ENCODE measurements at places on chromosomes 2 and 18. TPM values are rescaled to one million over a fixed set of nuclear protein-coding genes. Genes with fewer than 3 reads are reported as not detected.

- no peak for DNase-seq
These were observed 32.7 kb downstream of the NEMP2 start for GRCh38 chr2:190501702-190502407.

GRCh38 chr18:34847408-34847807 is 137.3 kb downstream of the DTNA start:
- DNase-seq = no peak

DNA sequence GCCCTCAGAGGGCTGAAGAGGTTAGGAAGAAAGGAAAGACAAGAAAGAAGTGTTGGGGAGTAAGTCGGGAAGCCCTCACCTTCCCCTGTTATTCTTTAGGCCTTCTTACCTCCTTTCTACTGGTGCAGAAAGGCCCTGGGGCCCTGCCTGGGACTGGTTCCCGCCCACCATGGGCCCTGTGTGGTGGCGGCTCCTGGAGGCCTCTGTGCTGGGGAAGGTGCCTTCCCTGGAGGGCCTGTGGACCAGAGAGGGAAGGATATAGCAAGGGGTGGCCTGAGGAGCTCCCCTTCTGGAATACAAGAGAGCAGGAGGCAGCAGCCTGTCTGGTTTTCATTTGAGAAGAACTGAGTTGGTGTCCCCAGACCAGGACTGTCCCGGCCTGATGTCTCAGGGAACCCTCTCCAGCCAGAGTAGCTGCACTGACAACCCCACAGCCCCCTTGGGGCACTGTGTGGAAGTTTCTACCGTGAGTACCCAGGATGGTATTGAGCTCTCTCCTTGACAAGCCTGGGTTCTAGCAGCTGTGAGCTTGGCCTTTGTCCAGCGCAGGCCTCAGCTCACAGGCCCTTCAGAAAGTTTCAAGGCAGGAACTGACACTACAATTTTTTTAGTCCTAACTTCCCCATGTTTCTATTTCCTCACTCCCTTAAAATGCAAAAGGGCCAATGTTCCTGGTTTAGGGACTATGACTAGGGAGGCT is 47.1 kb downstream of the EFR3B start:
- no peak for DNase-seq

GRCh38 chr2:3493615-3494007 is 25.7 kb downstream of the ADI1 start:
- DNase-seq = no peak

- DNase-seq = no peak
These were observed 48.0 kb downstream of the ARHGAP15 start for GRCh38 chr2:143177096-143177786.

DNA sequence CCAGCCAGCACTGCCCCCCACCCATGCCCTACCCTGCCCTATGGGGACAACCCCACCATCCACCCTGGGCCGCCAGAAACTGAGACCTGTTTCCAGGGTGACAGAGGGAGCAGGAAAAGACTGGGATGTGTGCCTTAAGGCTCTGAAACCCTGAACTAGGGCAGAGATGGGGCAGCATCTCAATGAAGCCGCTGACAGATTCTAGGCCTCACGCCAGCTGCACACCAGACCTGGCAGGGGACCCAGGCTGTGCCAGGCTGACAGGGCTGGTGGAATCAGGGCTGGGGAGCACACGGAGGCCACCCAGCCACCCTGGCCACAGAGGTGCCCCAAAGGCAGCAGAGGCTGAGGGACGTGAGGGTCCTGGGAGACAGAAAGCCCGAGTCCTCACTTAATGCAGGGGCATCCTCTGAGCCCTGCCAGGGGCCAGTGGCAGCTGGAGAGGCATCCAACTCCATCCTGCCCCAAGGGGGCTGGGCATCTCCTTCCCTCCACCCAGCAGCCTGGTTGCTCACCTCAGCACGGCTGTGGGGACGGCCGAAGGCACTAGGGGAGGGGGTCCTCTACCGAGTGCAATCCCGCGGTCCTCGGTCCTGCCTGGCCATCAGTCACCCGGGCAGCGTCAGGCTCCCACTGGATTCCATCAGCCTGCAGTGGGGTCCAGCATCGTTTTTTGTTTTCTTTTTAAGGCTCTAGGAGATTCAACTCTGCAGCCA is 169.2 kb downstream of the ZFP36L2 start:
- peak; percentile 78 for DNase-seq

DNA sequence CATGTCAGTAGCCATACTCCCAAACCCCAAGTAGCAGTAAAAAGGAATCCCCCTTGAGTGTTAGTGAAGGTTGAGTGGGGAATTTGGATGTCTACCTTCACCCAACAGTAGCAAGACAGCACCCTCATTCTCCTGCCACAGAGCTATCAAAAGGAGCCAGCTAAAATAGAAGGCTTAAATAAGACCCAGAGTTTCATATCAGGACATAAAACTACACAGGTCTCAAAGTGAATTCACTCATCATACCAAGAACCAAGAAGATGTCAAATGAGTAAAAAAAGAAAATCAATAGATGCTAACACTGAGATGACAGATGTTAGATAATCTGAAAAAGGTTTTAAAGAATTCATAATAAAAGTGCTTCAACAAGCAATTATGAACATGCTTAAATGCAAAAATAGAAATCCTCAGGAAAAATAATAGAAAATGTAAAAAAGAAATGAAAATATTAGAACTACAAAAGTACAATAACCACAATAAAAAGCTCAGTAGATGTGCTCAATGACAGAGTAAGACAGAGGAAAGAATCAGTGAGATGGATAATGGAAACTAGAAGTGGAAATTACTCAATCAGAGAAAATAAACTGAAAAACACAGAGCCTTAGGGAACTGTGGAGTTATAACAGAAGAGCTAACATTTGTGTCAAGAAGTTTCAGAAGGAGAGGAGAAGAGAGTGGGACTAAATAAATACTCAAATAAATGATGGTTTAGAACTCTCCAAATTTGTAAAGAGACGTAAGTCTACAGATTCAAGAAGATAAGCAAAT is 90.5 kb downstream of the EDAR start:
- no peak for DNase-seq

DNA sequence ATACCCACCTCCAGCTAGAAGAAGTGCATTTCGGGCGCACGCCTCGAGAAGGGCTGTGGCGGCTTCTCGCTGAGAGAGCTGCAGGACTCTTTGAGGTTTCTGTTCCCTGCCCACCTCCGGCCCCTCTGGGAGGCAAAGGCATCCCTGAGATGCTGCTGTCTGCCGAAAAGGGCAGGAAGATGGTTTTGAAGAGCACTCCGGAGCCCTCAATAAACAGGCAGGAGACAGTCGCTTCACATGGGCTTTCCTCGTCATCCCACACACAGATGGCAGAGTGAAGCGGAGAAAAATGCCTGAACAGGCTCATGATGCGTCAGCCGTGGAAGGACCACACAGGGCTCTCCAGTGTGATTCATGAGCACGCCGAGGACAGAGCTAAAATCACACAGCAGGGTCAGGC is 25.4 kb upstream of the GLI2 start:
- no peak for DNase-seq

- DNase-seq = no peak
These were observed 253.7 kb downstream of the DYM start for GRCh38 chr18:49206717-49207116.

DNA sequence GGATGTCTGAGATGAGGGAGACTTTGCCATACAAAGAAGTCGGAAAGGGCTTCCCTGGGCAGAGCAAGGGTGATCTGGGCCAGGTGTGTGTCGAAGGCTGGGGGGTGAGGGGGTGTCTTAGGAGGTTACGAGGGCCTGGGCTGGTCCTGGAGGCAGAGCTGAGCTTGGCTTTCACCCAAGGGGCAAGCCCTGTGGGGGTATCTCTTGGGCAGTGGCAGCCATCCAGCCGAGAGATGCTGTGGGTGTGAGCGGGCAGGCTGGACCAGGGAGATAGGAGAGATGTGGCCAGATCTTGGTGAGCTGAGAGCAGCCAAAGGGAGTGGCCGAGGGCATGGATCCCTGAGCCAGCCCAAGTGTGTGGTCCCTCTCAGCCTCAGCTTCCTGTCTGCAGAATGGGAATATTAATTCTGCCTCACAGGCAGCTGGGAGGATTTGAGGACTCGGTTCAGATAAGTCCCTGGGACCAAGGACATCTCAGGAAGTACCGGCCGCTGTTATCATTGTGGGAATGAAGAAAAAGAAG is 33.0 kb downstream of the MAL start:
- DNase-seq = peak; percentile 64

GRCh38 chr2:111116011-111116746 is 4.5 kb upstream of the BCL2L11 start:
- no peak for DNase-seq

The ZSCAN30 gene
- 9.5 TPM for total RNA-seq

- no peak for DNase-seq
These were observed 52.7 kb upstream of the NPAS2 start for GRCh38 chr2:100767224-100767653.

DNA sequence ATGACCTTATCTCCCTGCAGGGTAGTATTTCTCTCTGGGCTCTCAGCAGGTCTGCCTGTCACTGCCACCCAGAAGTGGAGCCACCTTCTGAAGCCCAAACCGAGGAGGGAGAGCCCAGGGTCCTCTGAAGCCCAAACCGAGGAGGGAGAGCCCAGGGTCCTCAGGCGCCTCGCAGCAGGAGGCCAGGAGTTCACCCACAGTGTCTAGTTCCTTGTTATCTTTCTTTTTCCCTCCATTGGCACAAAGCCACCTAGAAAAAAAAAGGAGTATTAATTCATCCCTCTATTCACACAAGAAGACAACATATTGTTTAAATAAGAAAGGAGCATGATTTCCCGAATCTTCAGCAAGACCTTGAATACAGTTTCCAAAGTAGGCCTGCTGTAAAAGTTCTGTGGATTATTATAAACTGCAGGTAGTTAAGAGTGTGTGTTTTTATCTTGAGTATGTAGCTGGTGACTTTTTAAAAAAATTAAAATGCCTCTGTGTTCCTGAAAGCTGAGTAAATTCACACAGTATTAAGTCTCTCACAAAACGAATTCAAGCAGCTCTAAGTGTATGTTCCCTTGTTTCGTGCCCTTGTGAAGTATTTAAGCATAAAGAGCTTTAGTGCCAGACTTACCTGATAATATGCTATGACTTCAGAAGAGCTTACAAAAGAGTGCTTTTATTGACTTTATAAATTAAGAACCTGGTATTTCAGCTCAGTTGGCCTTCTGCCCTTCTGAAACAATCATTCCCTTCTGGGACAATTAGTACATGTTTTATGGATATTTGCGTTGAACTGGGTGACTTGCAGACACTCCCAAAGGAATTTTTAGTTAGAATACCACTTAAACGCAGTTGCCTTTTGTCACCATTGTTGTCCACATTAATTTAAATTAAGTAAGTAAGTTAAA is 11.7 kb upstream of the GRHL1 start:
- DNase-seq = no peak

GRCh38 chr2:126921066-126921465 is 22.4 kb downstream of the TEX51 start:
- DNase-seq = no peak

DNA sequence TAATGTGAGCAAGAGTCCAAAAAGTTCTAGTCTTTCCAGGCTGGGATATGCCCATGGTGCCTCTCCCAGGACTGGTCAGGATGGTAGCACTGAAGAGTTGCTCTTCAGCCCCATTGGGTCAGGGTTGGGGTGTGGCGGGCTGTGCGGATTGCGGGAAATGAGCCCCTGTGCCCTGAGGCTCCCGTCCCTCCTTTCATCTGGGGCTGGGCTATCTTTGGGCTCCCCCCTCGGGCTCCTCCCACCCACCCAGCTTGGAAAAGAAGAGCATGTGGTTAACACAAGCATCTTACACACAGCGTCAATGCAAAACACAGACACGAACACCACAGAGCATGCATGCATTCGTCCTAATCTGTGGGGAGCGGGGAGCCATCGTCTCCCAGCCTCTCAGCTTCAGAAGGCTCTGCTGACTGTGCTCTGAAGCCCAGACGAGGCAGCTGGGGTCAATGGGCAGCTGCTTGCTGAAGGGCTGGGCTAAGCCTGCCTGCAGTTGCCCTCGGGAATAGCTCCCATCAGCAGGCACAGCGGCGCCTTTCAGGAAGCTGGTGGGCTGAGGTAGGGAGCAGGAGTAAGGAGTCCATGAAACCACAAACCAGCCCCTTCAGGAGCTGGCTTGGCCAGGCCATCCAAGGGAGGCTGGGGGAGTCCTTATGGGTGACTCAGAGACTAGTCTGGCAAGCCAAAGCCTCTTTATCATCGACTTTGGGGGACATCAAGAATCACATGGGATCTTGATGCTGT is 112.9 kb downstream of the CLIP4 start:
- DNase-seq = peak; percentile 63

The ASXL3 gene
- 3.2 TPM for total RNA-seq

GRCh38 chr2:135783439-135783838 is 41.8 kb downstream of the UBXN4 start:
- DNase-seq = no peak

- DNase-seq = no peak
These were observed 43.9 kb upstream of the NEMP2 start for GRCh38 chr2:190578158-190579057.

- DNase-seq = no peak
These were observed 473.8 kb upstream of the SPHKAP start for GRCh38 chr2:228655331-228655730.

DNA sequence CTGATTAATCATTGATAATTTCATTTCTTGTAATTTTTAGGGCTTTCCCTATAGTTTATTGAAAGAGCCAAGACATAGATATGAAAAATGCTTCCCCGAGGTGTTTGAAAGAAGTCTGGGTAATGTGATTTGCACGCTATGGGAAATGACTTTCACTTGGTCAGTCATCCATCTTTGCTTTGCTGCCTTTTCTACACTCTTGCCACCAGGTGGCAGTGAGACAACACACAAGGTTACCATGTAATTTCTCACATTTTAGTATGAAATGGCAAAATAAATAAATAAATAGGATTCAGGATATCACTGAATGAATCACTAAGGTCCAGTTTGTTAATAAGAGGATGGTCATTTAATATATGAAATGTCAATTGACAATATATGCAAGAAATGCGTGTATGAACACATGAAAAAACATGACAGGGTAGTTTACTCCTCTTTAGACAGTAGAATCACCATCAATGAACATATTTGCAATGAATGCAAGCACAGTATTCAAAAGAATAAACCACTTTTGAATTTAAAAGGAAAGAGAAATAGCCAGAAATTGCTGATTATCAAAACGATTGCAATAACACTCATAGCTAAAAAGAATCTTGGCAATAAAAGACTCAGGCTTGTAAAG is 52.2 kb upstream of the KCNH7 start:
- no peak for DNase-seq

GRCh38 chr2:187986390-187987105 is 305.1 kb upstream of the GULP1 start:
- DNase-seq = no peak

The BOLL gene
- not detected for total RNA-seq

The APOB gene
- 12.5 TPM for total RNA-seq

- no peak for DNase-seq
These were observed 863 bp downstream of the ECEL1 start for GRCh38 chr2:232486558-232487384.

- DNase-seq = no peak
These were observed 107.2 kb upstream of the UGP2 start for GRCh38 chr2:63734510-63734909.

The KLF7 gene
- 25.3 TPM for total RNA-seq

DNA sequence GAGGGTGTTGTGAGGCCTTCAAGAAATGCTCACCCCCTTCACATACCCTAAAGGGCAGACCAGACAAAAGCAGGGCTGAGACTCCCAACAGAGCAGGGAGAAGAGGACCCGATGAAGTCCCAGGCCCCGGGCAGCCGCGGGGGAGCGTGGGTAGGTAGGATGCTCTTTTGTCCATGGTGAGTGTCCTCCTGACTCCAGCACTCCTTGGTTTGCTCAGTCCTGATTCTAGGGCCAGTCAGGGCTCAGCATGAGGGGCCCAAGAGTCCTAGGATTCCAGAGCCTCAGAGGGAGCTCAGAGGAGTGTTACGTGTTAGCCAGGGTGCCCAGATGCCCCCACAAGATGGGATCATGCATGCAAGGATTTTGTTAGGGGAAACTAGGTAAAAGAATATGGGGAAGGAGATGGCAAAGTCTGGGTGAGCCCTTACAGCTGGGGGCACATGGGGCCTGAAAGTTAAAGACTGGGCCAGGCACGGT is 64.8 kb downstream of the SMAD7 start:
- DNase-seq = no peak

Data from Right ventricle myocardium inferior (tissue), 1 donor.